ENCODE measurements at places on chromosomes 6 and 20.

- DNase-seq, result no peak
Observed at GRCh38 chr6:118419448-118420394, 128.4 kb upstream of the PLN start.

- no peak for DNase-seq
Observed at GRCh38 chr6:139109558-139109957, 25.3 kb upstream of the HECA start.

DNA sequence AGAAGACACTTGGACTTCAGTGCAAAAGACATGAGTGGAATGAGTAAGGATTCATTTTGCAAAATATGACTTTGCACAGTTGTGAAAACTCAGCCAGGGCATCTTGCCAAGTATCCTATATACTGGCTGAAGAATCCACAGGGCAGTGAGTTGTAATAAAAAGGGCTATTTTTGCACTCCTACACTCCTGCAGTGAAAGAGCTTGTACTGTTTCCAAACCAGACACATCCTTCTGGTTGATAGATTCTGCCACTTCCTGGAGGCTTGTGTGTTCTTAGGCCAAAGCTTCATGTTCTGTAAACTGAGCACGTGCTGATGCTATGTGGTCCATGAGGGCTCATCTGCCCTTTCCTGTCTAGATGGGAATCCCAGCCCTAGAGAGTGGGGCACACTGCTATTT, 34.9 kb downstream of the GMPR start:
- no peak for DNase-seq

DNA sequence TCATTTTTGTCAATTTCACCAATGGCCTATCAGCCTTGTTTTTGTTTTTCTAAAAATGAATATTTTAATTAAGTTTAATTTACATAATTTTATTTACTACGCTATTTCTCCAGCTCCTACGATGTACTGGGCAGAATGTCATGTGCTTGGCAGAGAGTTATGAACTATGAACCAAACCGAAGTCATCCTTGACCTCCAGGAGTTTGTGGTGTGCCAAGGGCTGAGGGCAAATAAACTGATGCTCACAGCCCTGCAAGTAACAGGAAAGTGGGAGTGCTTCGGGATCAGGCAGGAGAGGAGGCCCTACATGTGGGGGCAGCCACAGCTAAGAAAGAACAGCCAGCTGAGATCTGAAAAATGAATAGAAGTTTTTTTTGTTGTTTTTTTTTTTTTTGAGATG, 38.6 kb downstream of the ZNF217 start:
- DNase-seq, result no peak

DNA sequence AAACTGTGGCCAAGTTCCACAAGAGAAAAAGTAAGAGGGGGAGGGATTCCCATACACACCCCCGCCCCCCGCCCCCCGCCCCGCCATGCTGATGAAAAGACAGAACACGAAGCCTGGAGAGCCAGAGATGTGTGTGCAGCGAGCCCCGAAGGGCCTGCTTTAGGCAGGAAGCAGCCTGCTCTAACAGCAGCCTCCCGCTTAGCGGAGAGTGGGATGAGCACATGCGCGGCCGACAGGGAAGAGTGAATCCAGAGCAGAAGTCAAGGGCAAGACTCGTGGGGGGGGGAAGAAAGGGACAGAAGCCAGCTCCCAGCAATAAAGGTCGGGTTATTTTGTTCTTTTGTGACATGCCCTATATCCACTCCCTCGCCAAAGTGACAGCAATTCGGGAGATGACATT, 67.2 kb upstream of the PTGIS start:
- DNase-seq, result no peak

DNA sequence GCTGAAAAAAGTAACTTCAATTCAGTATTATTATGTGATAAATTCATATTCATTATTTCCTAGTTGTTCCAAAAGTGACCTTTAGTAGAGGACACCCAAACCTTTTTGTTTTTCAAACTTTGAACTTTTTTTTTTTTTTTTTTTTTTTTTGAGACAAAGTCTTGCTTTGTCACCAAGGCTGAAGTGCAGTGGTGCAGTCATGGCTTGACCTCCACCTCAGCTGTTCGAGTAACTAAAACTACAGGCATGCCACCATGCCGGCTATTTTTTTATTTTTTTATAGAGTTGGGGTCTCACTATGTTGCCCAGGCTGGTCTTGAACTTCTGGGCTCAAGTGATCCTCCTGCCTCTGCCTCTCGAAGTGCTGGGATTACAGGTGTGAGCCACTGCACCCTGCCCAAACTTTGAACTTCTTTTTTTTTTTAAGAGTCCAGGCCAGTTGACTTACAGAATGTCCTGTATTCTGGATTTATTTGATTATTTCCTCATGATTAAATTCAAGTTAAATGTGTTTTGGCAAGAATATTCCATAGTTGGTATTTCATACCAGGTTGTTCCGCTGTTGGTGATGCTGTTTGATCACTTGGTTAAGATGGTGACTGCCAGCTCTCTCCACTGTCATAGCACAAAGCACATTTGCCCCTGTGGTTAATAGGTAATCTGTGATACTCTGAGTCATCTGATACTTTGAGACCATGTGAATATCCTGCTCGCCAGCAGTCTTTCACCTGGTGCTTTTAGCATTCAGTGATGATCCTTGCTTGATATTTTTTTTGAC, 48.0 kb downstream of the VAPB start:
- DNase-seq, result no peak

DNA sequence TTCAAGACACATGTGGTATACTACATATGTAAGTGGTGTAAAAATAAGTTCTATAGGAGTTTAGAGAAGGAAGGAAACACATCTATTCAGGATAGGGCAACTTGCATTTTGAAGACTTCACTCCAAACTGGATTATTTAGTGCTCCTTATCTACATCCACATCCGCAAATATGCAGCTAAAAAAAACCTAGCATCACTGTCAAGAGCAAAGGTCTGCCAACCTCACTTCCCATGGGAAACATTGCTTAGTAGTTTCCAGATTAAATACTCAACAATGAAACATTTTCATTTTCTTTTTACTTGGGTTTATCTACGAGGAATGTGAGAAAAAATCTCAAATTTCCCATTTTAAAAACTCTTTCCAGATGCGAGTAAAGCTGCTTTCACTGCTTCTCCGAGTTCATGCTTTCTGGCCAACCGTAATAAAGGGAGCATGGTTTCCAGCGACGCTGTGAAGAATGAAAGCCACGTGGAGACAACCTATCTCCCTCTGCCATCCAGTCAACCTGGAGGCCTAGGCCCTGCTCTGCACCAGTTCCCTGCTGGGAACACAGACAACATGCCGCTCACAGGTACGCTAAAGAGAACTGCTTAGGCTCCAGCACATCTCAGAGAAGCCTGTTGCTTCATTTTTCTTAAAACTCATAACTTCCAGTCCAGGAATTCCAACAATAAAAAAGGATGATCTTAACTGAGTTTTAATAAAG, 48.2 kb downstream of the RFX6 start:
- DNase-seq, result no peak

DNA sequence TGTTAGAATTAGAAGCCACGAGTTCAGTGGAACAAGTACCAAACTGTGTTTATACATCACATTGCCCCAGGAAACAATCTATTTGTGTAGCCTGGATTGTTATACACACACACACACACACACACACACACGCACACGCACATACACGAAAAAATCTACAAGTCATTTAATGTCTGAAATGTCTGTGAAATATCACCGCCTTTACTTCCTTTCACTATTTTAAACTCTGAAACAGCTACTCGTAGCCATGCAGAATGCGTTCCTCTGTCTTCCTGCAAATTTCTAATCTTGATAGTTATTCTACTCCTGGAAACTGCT, 84.4 kb upstream of the SCAF8 start:
- DNase-seq, result no peak

DNA sequence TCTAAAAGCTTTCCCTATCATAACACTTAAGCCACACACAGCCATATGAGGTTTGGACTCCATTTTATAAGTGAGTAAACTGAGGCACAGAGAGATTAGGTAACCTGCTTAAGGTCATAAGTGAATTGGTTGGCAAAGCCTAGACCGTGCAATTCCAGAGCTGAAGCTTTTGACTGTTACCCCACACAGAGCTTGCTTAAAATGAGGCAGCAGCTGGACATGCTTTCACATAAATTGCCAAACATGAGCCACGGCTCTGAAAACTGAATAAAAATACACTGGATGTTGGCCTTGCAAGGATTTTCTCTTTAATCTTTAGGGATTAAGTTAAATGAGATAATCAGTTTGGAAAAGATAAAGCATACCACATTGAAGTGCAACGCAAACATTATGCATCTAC, 2.5 kb downstream of the RIPOR2 start:
- DNase-seq, result no peak

GRCh38 chr6:122872311-122872710, 83.3 kb downstream of the SMPDL3A start:
- DNase-seq, result no peak

- DNase-seq, result no peak
Observed at GRCh38 chr6:110560239-110561007, 84.0 kb upstream of the SLC22A16 start.

- DNase-seq, result no peak
Observed at GRCh38 chr6:134549854-134550253, 231.9 kb upstream of the SGK1 start.

- no peak for DNase-seq
Observed at GRCh38 chr6:31908791-31909190, 6.9 kb upstream of the ZBTB12 start.

DNA sequence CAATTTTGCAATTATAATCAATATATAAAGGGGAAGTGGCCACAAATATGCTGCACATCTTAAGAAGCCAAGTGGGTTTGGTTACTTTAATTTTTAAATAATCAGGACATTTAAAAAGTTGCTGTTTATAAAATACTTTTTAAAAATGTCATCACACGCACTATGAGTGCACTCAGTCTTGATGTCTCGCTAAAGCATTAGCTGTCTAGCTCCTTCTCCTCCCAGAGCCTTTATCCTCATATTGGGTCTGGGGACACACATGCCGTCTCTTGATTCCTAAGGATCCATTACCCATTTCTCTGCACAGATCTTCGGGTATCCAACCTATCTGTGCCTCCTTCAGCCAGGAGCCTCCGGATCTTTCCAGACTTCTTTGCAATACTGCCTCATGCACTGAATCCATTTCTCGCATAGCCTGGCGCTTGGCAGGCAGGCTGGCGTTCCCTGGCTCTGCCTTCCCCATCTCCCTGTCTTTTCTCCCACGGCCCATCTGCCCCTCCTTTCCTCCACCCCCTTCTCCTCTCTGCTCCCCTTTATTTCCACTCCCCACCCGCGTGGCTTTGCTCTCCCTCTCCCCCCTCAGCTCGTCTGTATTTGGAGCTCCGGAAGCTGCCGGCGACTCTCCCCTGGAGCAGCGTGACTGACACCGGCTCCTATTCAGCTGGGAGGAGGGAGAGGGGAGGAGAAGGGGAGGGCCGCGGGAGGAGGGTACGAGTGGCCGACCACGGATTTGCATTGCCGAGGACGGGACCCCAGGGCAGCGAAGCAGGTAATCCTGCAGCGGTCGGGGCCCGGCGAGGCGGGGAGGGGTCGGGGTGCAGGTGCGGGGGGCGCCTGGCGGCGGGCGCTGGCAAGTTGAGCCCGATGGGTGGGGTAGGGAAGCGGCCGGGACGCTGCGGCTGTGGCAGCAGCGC, at the start of gene CAP2:
TSS of gene CAP2 (plus strand) at position 618 of the 914 bp plus-strand sequence. CDS start 27,961 bp downstream, outside the sequence.
- DNase-seq, result no peak

DNA sequence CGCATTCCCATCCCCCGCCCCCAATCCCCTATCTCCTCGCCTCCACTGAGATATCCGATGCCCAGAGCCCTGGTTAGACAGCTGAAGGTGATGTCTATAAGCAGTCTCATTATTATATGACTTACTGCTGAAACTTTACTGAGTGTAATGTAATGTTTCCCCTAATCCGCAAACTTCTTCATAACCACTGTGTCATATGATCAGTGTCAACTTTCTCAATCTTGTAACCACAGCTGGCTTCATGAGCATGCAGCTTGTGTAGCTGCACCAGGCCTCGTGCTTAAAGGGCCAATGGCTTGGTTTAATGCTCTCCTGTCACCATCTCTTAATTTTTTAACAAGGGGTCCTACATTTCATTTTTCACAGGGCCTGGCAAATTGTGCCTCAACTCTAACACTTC, 8.1 kb downstream of the ASIP start:
- DNase-seq, result no peak

DNA sequence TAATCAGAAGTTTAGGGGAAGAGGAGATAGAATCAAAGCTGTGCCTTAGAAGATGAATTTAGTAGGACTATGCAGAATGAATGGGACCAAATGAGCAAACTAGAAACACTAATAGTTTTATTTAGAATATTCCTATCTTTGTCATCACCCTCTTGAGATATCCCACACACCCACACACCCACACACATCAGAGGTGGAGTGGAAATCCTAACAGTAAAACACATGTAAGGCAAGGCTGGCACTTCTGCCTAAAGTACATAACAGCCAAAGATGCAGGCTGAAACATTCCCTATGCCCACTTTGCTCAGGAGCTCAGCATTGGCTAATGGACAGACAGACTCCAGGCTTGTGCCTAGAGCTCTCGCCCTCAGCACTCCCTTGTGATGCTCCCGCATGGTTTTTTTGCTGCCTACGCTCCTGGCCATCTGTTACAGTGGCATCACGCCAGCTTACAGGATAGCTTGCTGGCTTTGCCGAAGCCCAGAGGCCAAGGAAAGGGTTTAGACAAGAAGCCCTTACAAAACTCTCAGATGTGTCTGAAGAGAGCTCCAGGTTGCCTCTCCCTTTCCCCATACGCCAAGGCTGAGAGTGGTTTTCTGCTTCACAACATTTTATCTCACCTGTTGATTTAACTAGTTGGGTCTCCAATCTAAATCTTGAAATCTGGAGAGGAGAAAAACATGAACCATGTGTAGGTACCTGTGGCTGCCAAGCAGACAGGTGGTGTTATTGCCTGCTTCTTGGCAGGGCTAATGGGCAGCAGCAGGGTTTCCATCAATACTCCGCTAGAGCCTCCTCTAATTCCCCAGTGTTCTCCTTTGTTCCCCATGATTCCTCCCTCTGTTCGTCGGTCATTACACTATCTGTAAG, 282.6 kb upstream of the ID4 start:
- DNase-seq, result peak; percentile 37

DNA sequence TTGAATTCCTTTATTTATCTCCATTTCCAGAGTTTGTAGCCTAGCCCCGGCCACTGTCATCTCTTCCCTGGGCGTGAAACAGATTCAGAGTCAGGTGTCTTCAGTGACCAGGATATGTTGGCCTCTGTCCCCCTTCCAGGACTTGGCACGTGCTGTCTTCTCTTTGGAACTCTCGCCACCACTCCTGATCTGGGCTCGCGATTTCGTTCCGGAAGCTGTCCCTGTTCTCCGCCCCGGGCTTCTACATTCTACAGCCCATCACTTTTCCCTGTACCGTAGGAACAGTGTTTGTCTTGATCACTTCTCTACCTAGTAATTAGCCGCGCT, 739 bp downstream of the GSS start:
- peak; percentile 63 for DNase-seq

GRCh38 chr6:7919871-7920270, 9.3 kb upstream of the TXNDC5 start:
- DNase-seq, result no peak

DNA sequence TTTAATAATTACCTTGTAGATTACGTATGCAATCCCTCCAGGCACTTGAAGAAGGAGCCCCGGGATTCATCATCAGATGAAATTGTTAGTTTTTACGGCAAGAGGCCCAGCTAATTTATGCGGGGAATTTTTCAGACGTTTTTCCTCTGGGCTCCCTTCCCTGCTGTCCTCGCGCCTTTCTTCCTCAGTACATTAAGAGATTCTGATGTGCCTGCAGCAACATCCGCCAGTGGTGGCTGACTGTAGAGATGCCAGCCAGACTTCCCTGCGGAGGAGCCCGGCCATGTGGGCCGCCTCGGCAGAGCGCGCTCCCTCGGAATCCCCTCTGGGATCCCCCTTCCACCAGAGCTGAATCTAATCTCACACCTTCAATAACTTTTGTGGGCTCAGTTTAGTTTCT, 46.4 kb upstream of the POU3F2 start:
- no peak for DNase-seq
